ENCODE measurements at places on chromosomes 2 and 18.
A peak's percentile ranks its signal among the peaks of the same experiment; 100 is the strongest.

DNA sequence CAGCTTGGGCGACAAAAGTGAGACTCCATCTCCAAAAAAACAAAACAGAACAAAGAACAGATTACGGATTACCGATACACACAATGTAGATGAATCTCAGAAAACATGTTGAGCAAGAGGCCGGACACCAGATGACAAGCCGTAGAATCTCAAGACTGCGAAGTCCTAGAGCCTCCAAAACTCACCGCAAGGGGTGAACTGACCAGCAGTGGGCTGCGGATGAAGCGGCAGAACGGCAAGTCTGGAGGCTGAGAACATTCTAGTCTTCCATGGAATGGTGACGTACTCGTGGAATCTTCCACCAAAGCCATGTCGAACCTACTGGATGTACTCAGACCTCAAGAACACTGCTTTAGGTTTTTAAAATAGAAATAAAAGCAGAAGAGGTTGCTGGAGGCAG lies 198.8 kb downstream of the NDUFA10 start:
- no peak for DNase-seq

DNA sequence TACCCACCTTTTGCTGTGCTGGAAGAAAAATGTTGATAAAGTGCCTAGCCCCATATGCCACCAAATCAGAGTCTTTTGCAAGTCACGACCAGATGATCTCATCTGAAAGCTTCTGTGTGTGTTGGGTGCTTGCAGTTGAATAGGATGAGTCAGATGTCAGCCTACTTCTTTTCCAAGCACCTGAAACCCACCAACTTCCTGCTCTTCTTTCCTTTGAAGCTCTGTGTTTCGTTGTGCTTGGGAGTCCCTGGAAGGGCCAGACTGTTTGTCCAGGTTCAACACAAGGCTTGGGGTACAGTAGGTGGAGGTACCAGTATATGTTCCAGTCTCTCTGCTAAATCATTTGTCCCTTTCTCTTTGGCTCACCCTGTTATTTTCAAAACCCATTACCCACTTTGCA lies 36.8 kb upstream of the LCLAT1 start:
- DNase-seq = no peak

DNA sequence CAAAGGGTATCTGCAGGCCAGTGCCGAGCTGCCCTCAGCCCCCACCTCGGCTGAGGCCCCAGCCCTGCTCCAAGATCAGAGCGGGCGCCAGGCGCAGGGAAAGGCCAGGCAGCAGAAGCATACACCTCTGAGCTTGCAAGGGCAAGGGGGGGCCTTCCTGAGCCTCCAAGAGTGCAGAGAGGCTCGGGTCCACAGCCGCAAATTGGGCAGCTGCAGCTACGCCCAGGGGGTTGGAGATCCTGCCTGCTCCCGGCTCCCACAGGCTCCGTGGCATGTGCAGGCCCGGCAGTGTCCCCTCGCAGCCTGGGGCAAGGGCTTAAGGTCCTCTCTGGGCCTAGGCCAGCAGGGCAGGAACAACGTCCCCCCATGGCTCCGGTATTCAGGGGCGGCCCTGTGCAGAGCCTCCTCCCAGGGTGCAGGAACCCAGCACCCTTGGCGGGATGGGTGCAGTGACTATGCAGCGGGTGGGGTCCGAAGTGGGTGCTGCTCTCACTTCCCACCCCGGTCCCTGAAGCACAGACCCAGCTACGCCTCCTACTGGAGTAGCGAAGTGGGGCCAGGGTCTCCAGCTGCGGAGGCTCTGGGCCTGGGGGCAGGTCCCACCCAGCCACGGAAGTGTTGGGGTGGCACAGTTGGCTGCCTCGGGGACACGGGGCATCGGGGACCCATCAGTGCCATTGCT lies 120.2 kb upstream of the TMEFF2 start:
- no peak for DNase-seq

- no peak for DNase-seq
These were observed 47.7 kb upstream of the RND3 start for GRCh38 chr2:150535176-150535575.

- no peak for DNase-seq
These were observed 86.6 kb downstream of the ACOXL start for GRCh38 chr2:110818767-110819481.

- DNase-seq = no peak
These were observed 63.5 kb downstream of the ARHGAP15 start for GRCh38 chr2:143192716-143193115.

DNA sequence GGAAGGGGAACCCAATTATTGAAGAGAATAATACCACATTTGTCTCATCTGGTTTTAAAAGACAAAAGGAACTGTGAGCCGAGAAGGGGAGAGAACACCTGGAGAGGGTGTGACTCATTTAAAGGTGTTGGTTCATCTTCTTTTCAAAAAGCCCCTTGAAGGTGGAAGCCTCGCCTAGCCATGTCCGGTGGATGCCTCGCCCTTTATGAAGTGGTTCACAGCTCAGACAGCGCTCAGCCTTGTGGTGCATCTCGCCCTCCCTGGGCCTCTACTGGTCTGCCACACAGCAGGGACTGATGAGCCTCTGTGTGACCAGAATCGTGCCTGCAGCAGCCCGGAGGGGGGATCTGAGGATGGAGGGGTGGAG lies 290.0 kb upstream of the CXCR4 start:
- DNase-seq = no peak

GRCh38 chr2:137190411-137191195 lies 425.3 kb downstream of the THSD7B start:
- no peak for DNase-seq

DNA sequence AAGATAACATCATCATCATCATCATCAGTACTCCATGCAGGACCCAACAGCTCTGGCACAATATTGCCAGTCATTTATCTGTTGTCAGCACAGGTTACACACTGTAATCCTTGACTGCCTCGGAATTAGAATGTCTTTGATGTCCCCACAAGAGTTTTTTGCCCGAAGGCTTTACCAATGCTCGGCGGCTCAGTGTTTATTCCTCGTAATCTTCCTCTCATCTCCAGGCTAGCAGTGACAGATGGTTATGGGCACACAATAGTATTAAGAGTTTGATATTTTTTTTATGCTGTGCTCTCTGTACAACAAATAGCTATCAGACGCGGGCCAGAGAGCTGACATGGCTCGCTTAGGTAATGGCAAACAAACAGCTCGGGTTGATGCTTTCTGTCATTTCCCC lies 515.2 kb downstream of the ZEB2 start:
- DNase-seq = no peak

- DNase-seq = no peak
These were observed 536.0 kb downstream of the TMX3 start for GRCh38 chr18:68178921-68179320.

- no peak for DNase-seq
These were observed 675 bp downstream of the FZD5 start for GRCh38 chr2:207768866-207769596.

DNA sequence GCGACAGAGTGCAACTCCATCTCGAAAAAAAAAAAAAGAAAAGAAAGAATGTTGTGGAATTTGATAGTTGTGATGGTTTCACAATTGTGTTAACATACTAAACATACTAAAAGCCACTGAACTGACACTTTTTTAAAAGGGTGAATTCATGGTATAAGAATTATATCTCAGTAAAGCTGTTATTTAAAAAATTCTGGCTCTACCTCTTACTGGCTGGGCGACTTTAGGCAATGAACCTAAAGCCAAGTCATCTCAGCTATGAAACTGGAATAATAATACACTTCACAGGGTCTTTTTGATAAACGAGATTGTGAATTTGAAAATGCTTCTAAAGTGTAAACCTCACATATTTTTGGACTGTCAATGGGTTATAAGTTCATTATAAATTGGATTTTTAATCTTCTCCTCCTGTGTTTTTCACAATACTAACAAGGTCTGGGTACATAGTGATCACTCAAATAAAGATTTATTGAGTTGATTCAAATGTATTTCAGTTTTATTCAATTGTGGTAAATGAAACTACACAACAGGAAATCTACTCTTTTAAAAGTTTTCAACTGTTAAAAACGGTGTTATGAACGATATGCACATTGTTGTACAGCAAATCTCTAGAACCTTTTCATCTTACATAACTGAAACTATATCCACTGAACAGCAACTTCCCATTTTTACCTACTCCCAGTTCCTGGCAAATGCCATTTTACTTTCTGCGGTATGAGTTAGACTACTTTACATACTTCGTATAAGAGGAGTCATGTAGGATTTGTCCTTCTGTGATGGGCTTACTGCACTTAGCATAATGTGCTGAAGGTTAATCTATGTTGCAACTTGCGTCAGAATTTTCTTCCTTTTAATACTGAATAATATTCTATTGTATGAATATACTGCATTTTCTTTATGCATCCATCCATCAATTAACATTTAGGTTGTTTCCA lies 43.0 kb upstream of the GTF2A1L start:
- no peak for DNase-seq

GRCh38 chr18:78232196-78232595 lies 747.4 kb upstream of the SALL3 start:
- no peak for DNase-seq

GRCh38 chr2:27489118-27489497 lies 435 bp downstream of the IFT172 start:
- DNase-seq = peak; percentile 19

GRCh38 chr2:80429251-80429650 lies 124.7 kb upstream of the LRRTM1 start:
- DNase-seq = no peak

DNA sequence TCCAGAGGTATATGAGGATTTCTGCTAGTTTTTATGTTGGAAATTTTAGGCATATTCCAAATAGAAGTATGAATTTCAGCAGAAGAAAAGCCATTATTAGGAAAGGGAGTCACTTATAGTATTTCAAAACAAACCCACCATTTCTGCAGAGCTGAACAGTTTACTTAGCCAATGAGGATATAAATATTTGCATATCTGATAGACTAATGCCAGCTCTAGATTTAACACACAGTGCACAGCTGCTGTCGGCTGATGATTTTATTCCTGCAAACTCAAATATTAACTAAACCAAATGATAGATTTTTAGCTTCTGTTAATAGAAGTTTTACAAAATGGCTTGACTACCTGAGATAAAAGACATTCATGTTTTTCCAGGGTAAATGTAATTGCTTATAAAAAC lies 375.8 kb upstream of the FANCL start:
- DNase-seq = no peak

GRCh38 chr2:172849519-172850217 lies 114.0 kb downstream of the RAPGEF4 start:
- DNase-seq = no peak

GRCh38 chr2:58700591-58700990 lies 459.5 kb upstream of the FANCL start:
- no peak for DNase-seq

DNA sequence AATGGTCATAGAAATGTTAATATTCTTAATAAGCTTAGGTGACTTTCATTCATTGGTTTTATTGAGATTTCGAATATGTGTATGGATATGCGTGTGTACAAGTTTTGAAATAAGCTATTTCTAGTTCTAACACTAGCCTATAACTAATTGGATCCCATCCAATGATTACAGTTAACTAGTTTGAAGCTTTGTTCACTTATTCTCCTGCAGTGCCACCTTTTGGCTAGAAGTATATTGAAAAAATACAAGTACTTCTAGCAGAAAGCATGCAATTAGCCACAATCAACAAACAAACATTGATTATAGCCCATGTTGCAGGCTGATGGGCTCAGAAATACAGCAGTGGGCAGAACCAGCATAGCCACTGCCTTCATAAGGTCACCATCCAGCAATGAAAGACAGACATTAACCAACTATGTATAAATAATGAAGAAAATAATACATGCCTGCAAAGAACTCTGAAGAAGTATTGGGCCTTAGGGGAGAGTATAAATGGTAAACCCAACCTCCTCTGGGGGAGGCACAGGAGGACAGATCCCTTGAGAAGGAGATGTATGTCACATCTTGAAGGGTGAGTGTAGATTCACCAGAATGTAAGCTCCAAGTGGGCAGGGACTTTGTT lies 5.1 kb upstream of the PIEZO2 start:
- no peak for DNase-seq

- DNase-seq = no peak
These were observed 742 bp upstream of the SOS1 start for GRCh38 chr2:39121523-39122063.

GRCh38 chr2:105718846-105719481 lies 25.7 kb upstream of the NCK2 start:
- no peak for DNase-seq

DNA sequence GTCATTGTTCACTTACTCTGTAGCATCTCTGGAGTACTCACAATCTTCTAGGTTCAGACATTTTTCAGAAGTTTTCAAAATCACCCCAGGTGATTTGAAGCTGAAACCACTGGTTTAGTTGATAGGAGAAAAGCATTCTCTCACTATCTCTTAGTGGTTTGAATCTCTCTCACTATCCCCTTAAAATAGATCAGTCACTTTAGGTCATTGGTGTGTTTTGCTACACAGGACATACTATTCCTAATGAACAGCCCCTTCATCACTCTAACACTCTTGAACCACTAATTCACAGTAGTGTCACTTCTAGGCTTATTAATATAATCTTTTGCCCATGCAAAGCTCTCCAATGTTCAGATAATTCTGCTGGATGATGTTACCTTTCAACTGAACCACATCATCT lies 34.5 kb downstream of the LYPD6 start:
- DNase-seq = no peak

- no peak for DNase-seq
These were observed 59.1 kb downstream of the NCK2 start for GRCh38 chr2:105803773-105804172.

DNA sequence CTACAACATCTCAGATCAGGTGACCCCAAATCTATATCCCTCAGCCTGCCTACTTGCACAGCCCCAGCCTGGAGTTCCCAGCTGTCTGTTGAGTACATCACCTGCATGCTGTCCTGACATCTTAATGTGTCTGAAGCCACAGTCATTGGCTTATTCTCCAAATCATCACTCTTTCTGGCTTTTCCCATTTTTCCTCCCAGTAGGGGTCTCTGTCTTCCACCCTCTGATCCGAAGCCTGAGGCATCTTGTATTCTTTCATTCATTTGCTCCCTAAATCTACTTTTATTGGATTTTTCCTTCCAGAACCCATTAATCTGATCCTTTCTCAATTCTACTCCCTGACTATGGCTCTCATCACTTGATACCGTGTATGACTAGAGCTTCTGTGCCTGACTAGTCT lies 332.9 kb upstream of the DCC start:
- DNase-seq = no peak

- DNase-seq = no peak
These were observed 161.6 kb downstream of the RNF152 start for GRCh38 chr18:61731178-61731577.

DNA sequence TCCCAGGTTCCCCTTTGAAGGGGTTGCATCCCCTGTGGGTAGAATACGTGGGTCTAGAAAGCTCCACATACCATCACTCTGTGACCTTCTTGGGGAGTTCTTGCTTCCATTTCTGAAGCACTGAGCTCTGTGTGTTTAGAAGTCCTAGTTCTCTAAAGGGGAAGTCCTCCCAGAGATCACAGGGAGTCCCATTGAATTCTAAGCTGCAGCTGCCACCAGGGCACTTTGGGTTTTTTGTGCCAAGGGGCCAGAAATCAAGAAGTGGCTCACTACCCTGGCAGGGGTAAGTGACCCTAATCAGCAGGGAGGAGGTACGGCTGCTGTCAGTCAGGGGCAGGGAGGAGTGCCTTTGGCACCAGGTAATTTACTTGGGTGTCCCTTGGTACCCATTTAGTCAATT lies 70.9 kb downstream of the EHD3 start:
- no peak for DNase-seq

GRCh38 chr18:48736321-48737260 lies 197.8 kb downstream of the CTIF start:
- DNase-seq = no peak

GRCh38 chr2:164696634-164697033 lies 75.4 kb upstream of the GRB14 start:
- no peak for DNase-seq

GRCh38 chr2:68352651-68353391 lies 12.3 kb upstream of the PLEK start:
- DNase-seq = no peak

Data from CD4-positive, alpha-beta T cell treated with Interferon alpha-2 for 1 hour (primary cell).